IMR-90 (cell line): ENCODE measurements at places on chromosomes 2 and 18. TPM values are rescaled to one million over a fixed set of nuclear protein-coding genes. Genes with fewer than 3 reads are reported as not detected.

- no peak for DNase-seq
- no peak overlapping the region for H3K4me3 ChIP-seq
- peaks cover 20% of the 10 kb centered on the region for H3K4me1 ChIP-seq
- H3K27ac ChIP-seq, result no peak overlapping the region
These were observed 37.8 kb downstream of the HS6ST1 start for GRCh38 chr2:128280901-128281321.

Gene DSEL
- total RNA-seq, result 100 and 145 TPM in 2 replicates

DNA sequence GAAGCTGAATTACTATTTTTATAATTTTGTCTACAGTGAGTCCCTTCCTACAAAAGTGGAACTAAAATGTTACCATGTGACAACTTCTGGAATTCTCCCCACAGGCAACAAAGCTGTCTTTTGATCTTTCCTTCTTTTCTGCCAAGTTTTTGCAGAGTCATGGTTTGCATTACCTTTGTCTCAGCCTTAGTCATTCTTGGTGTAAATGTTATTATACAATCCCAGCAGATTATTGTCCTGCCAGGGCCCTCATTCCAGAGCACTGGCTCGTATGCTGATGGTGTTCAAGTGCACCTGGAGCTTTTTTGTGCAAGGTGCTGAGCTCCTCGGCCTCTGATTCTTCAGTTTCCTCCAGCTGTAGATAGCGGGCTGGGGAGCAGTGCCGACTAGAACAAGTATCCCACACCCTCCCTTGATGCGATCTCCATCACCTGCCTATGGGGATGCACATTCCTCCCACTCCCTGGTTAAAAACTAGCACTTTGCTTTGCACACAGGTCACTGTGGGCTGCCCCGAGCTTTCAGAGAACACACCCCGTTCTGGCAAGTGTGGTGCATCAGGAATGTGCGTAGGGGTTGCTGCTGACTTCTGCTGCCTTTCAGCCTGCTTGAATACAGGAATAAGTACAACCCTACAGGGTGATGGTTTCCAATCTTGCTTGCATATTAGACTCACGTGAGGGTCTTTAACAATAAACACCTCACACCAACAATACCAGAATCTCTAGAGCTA lies 263.6 kb downstream of the RNF144A start:
- no peak for DNase-seq
- no peaks in the 10 kb centered on the region for H3K27me3 ChIP-seq
- no peak overlapping the region for H3K27ac ChIP-seq
- H3K4me3 ChIP-seq, result no peak overlapping the region
- no peaks in the 10 kb centered on the region for H3K36me3 ChIP-seq

GRCh38 chr2:74291218-74291544 lies 52.0 kb downstream of the SLC4A5 start:
- H3K27me3 ChIP-seq, result peaks cover 25% of the 10 kb centered on the region
- no peak overlapping the region for H3K27ac ChIP-seq
- no peaks in the 10 kb centered on the region for H3K36me3 ChIP-seq
- no peak for DNase-seq
- no peaks in the 10 kb centered on the region for H3K4me1 ChIP-seq

DNA sequence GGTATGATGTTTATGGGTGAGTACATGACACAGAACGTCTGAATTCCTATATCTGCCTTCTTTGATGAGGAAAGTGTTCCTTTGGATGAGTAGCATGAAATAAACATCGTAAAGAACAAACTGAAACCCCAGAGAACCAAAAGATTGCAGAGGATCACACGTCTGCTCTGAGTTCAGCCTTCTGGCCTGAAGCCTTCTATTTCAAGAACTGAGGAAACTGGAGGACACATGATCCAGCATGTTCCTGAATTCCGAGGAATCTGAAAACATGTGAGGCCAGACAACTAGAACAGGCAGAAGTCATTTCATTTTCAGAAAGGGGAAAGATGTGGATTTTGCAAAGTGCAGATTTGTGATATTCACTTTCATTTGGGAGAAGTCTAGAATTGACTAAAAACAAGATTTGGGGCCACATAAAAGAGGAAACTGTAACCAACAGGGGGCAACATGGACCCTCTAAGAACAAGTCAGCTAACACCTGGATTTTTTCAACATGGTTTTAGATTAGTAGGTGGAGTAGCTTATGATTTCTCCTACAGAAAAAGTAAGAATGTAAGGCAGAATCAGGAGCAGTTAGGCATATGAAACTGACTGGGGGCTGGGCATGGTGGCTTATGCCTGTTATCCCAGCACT lies 8.3 kb downstream of the SULT6B1 start:
- no peak overlapping the region for H3K4me3 ChIP-seq
- H3K4me1 ChIP-seq, result peaks cover 3% of the 10 kb centered on the region
- H3K27me3 ChIP-seq, result no peaks in the 10 kb centered on the region
- no peak for DNase-seq

DNA sequence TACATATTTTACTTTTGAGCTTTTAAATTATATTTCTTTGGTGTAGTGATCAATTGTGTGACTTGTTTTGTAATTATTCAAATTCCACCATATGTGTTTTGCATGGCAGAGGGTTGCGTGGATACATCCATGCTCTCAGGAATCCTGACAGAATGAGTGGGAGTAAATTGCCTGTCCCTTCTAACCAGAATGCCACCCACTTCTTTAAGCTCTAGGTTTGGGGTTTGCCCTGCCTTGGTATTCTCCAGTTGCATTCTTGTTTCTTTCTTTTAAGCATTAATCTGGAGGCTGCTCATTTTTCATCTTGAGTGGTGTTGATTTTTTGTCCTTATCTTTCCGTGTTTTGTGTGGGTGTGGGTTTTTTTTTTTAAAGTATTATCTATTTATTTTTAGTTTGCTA lies 360.0 kb downstream of the PTPRM start:
- H3K4me1 ChIP-seq, result peaks cover 9% of the 10 kb centered on the region
- DNase-seq, result peak; percentile 45
- peaks cover 3% of the 10 kb centered on the region for H3K36me3 ChIP-seq
- no peak overlapping the region for H3K4me3 ChIP-seq

Gene SPC25
- total RNA-seq, result 2.0 and 5.6 TPM in 2 replicates

Gene QPCT
- total RNA-seq, result 2.2 TPM in 2 replicates

GRCh38 chr2:55175254-55176093 lies 56.6 kb downstream of the CLHC1 start:
- peaks cover 2% of the 10 kb centered on the region; the same call in 1 of the 2 replicates for H3K4me1 ChIP-seq
- no peaks in the 10 kb centered on the region for H3K36me3 ChIP-seq
- H3K27ac ChIP-seq, result no peak overlapping the region
- no peak overlapping the region for H3K4me3 ChIP-seq
- DNase-seq, result peak; percentile 87

Gene METAP1D
- total RNA-seq, result 3.4 and 4.2 TPM in 2 replicates

DNA sequence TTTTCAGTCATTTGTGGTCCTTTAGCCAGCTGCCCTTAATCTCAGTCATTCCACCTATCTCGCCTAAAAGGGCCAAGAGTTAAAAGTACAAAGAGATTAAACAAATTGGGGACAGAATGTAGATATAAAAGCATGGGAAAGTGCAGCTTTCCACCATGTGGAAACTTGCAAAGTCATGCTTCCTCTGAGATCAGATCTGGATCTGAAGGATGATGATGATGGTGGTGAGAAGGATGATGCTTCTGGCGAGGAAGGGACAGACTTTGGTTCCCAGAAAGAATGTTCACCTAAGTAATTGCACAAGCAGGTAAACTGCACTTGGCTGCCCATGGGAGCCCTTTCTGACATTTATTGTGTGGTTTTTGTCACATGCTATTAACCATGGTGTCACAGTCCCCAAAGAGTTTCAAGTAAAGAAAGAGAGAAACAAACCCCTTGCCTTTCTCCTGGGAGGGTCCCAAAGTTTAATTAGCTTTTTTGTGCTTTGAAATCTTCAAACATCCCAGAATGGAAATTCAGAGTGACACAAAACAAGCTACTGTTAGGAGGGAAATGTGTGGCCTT lies 34.7 kb downstream of the KLF7 start:
- H3K27ac ChIP-seq, result no peak overlapping the region
- 0 out of 2 replicates have a peak, but pooled peaks cover 3% of the 10 kb centered on the region for H3K36me3 ChIP-seq
- no peak overlapping the region for H3K4me3 ChIP-seq

- H3K27me3 ChIP-seq, result no peaks in the 10 kb centered on the region
- H3K36me3 ChIP-seq, result peaks cover 20% of the 10 kb centered on the region
- H3K4me1 ChIP-seq, result peaks cover 2% of the 10 kb centered on the region
- H3K4me3 ChIP-seq, result no peak overlapping the region
- H3K27ac ChIP-seq, result no peak overlapping the region
- peak; percentile 41 for DNase-seq
These were observed 4.7 kb downstream of the EEF1B2 start for GRCh38 chr2:206164261-206164862.

DNA sequence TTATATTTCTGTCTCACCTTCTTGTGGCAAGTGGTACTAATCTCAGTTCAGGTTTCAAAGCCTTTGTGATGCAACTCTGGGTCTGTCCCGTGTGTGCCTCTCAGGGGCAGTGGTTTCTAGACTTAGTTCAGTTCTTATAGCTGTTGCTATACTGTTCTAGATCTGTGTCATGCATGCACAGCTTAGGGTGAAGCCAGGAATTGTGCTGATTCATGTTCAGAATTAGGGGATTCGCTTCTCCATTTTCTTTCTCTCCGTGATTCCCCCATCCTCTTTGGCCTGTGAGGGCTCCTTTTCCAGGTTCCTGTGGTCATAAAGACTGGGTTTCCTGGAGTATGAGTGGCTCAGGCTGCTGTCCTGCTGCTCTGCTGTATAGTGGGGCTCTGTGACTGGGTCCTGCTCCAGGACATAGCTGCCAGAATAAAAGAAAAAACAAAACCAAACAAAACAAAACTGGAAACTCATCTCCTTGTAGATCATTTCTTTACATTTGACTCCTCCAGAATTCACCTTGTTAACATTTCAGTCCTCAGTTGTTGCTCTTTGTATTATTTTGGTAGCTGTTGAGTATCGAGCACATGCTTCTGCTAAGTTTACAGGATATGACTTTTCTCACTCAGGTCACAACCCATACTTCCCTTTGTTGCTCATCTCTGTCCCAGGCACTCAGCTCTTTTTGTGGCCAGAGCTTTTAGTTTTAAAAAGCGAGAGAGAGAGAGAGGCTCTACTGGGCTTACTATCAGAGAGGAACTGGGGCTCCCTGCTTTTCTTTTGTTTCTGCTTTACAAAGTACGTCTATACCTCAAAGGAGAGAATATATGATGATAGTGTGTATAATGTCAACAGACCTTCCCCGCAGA lies 34.2 kb downstream of the CERS6 start:
- H3K4me1 ChIP-seq, result peaks cover 4% of the 10 kb centered on the region; the same call in 1 of the 2 replicates
- H3K27me3 ChIP-seq, result no peaks in the 10 kb centered on the region
- peak; percentile 34 for DNase-seq
- H3K4me3 ChIP-seq, result no peak overlapping the region
- H3K36me3 ChIP-seq, result no peaks in the 10 kb centered on the region
- H3K27ac ChIP-seq, result peak overlapping the region; percentile 35; the same call in 1 of the 2 replicates

GRCh38 chr2:36462311-36462935 lies 106.8 kb downstream of the CRIM1 start:
- H3K27me3 ChIP-seq, result no peaks in the 10 kb centered on the region
- H3K4me1 ChIP-seq, result peaks cover 26% of the 10 kb centered on the region
- DNase-seq, result no peak
- 0 out of 2 replicates have a peak overlapping the region, but pooled peaks have one; percentile 25 for H3K27ac ChIP-seq

DNA sequence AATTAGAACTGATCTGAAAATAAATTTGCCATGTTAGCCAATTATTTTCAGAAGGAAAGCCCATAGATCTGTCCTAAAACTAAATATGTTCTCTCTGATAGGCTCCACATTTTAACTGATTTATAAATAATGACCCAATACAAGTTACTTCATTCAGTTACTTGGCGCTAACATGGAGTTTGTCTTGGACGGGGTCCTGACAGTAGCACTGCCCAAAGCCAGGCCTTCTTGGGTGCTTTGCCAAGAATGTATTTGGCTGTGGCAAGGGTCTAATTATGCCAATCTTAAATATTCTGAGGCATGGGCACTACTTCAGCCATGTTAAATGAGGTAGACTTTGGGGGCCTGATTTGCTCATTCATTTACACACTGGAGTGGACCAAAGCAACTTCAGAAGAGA lies 135.0 kb upstream of the PKDCC start:
- DNase-seq, result no peak
- no peaks in the 10 kb centered on the region for H3K36me3 ChIP-seq
- no peaks in the 10 kb centered on the region for H3K27me3 ChIP-seq
- no peak overlapping the region for H3K27ac ChIP-seq
- peaks cover 10% of the 10 kb centered on the region for H3K4me1 ChIP-seq

Gene VWC2L
- total RNA-seq, result not detected in 2 replicates

- H3K4me3 ChIP-seq, result no peak overlapping the region
- DNase-seq, result no peak
- peaks cover 7% of the 10 kb centered on the region; the same call in 1 of the 2 replicates for H3K4me1 ChIP-seq
- H3K27ac ChIP-seq, result no peak overlapping the region
- H3K27me3 ChIP-seq, result peaks cover 38% of the 10 kb centered on the region
These were observed 2.2 kb downstream of the LBX2 start for GRCh38 chr2:74496997-74497776.

GRCh38 chr2:127811397-127812321 lies 688 bp upstream of the WDR33 start:
- no peak for DNase-seq
- peak overlapping the region; percentile 93 for H3K4me3 ChIP-seq
- H3K27ac ChIP-seq, result peak overlapping the region; percentile 38
- no peaks in the 10 kb centered on the region for H3K27me3 ChIP-seq
- no peaks in the 10 kb centered on the region for H3K36me3 ChIP-seq

DNA sequence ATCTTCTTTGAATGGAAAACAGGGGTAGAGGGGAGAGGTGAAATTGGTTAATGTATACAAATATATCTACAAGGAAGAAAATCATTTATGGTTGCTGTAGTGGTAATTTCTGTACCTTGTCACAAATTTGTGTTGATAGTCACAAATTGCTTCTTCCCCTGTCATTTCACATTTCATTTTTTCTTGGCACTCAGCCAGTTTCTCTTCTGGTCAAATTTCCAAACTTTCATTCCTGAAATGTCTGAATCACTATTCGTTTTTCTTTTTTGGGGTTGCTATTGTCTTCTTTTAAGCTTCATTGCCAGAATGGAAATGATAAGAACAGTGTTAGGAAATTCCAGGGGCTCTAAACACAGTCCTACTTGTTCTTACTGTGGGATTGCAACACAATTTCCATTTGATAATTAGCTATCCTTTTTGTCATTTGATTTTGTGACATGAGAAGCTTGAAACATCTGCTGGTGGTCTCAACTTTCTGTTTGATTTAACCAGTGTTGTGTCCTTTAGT lies 136.0 kb upstream of the GCFC2 start:
- no peaks in the 10 kb centered on the region for H3K27me3 ChIP-seq
- H3K27ac ChIP-seq, result no peak overlapping the region
- no peaks in the 10 kb centered on the region for H3K36me3 ChIP-seq
- no peak for DNase-seq

DNA sequence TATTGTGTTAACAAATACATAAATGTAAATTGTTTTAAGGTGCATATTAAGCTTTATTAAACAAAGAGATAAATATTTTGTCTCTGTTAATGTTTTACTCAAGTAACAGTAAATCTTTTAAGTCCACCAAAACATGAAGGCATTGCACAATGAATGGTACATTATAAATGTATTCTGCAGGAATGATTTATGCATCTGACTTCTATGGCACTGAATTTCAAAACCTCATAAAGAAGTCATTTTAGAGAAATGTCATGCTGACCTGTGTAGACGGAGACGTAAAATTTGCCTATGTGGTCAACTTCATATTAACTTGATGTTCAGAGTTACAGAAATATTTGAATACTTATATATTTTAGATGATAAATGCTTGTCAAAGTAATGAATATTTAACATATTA lies 194.7 kb downstream of the BABAM2 start:
- H3K36me3 ChIP-seq, result no peaks in the 10 kb centered on the region
- H3K27ac ChIP-seq, result no peak overlapping the region
- peaks cover 12% of the 10 kb centered on the region for H3K4me1 ChIP-seq
- DNase-seq, result no peak
- no peak overlapping the region for H3K4me3 ChIP-seq

- DNase-seq, result no peak
- no peaks in the 10 kb centered on the region for H3K4me1 ChIP-seq
- H3K27ac ChIP-seq, result no peak overlapping the region
- peaks cover 34% of the 10 kb centered on the region for H3K27me3 ChIP-seq
- no peaks in the 10 kb centered on the region for H3K36me3 ChIP-seq
These were observed 162.7 kb downstream of the SP3 start for GRCh38 chr2:173802518-173802917.
